ENCODE measurements at places on chromosomes 3 and 15. TPM values are rescaled to one million over a fixed set of nuclear protein-coding genes. Genes with fewer than 3 reads are reported as not detected.

KIF9 gene
- 22.0 TPM for total RNA-seq

ANKUB1 gene
- total RNA-seq, result not detected

GHSR gene
- total RNA-seq, result not detected

KLF15 gene
- 0.11 TPM for total RNA-seq

PSMA4 gene
- total RNA-seq, result 357 TPM

ZNF620 gene
- total RNA-seq, result 1.6 TPM

TM6SF1 gene
- total RNA-seq, result not detected

OCA2 gene
- 0.11 TPM for total RNA-seq

CCR9 gene
- not detected for total RNA-seq

ILDR1 gene
- total RNA-seq, result not detected

P2RY1 gene
- 0.54 TPM for total RNA-seq

BFSP2 gene
- total RNA-seq, result not detected

CCR2 gene
- total RNA-seq, result not detected

C3orf22 gene
- total RNA-seq, result not detected

MELTF gene
- 75.3 TPM for total RNA-seq

APH1B gene
- 25.8 TPM for total RNA-seq

SCG5 gene
- 2.3 TPM for total RNA-seq

CNTN3 gene
- total RNA-seq, result not detected

TUSC7 gene
- total RNA-seq, result not detected

CPB1 gene
- total RNA-seq, result not detected

REC114 gene
- total RNA-seq, result not detected

SAMD7 gene
- total RNA-seq, result not detected

MBD4 gene
- 28.3 TPM for total RNA-seq

KLHL40 gene
- total RNA-seq, result not detected

SOX14 gene
- not detected for total RNA-seq

ATP6V1A gene
- 20.5 TPM for total RNA-seq

SLC28A1 gene
- total RNA-seq, result not detected

GOLGA8M gene
- total RNA-seq, result not detected

ADCY5 gene
- total RNA-seq, result 0.32 TPM

CASR gene
- not detected for total RNA-seq

SNAPC5 gene
- 42.3 TPM for total RNA-seq

DPH6 gene
- total RNA-seq, result 14.3 TPM

ZWILCH gene
- 41.1 TPM for total RNA-seq

HES1 gene
- total RNA-seq, result 9.5 TPM

PTX3 gene
- total RNA-seq, result 1.0 TPM

SERINC4 gene
- not detected for total RNA-seq

CACNA2D3 gene
- 0.07 TPM for total RNA-seq

CCNB2 gene
- total RNA-seq, result 98.5 TPM

HRG gene
- not detected for total RNA-seq

PLA2G4B gene
- 2.2 TPM for total RNA-seq

SPRED1 gene
- total RNA-seq, result 9.7 TPM

HIGD2B gene
- total RNA-seq, result not detected

SNUPN gene
- 33.6 TPM for total RNA-seq

PCSK6 gene
- 11.6 TPM for total RNA-seq

ADAMTS17 gene
- 0.18 TPM for total RNA-seq

Measured in A549 treated with ZK216348 at 1 μM for 4 hours (cell line).